ENCODE measurements at places on chromosomes 6 and 20.

GRCh38 chr20:34566978-34567891 is 8.7 kb downstream of the MAP1LC3A start:
- DNase-seq = no peak

DNA sequence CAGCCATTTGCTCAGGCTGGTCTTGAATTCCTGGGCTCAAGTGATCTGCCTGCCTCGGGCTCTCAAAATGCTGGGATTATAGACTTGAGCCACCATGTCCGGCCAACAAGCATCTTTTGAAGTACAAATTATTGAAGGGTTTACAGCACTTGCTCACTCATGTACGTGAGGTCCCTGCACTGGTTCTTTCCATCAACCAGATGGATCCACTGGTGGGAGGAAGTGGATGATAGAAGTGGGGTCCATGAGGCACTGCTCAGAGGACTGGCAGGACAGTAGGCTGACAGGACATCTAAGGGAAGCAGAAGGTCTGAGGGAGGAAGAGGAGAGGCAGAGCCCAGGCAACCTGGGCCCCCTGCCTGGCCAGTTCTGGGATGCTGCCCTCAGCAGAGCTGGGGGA is 109.2 kb upstream of the NXT1 start:
- no peak for DNase-seq

- no peak for DNase-seq
These were observed 12.0 kb downstream of the GATA5 start for GRCh38 chr20:62463651-62464424.

GRCh38 chr6:40928763-40929162 is 110.3 kb downstream of the UNC5CL start:
- no peak for DNase-seq

DNA sequence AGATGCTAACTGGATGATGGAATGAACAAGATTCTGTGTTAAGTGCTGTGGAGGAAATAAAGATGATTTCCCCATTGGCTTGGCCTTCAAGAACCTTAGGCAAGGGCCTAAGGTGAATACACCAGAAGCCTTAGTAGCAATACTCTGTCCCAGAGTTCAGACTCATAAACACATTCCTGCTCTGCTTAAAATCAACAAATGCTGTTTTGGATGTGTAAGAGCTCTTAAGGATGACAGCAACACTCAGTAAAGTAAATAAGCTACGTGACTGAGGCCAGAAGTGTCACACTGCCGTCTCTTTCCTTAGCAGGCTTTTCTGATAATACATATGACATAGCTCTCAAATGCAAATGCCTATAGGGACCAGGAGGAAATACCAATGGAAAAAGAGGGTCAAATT is 90.6 kb downstream of the EYA2 start:
- DNase-seq = no peak

- no peak for DNase-seq
These were observed 6.7 kb upstream of the SYNJ2 start for GRCh38 chr6:157974967-157975366.

- no peak for DNase-seq
These were observed 47.9 kb upstream of the TXNDC5 start for GRCh38 chr6:7958464-7958863.

DNA sequence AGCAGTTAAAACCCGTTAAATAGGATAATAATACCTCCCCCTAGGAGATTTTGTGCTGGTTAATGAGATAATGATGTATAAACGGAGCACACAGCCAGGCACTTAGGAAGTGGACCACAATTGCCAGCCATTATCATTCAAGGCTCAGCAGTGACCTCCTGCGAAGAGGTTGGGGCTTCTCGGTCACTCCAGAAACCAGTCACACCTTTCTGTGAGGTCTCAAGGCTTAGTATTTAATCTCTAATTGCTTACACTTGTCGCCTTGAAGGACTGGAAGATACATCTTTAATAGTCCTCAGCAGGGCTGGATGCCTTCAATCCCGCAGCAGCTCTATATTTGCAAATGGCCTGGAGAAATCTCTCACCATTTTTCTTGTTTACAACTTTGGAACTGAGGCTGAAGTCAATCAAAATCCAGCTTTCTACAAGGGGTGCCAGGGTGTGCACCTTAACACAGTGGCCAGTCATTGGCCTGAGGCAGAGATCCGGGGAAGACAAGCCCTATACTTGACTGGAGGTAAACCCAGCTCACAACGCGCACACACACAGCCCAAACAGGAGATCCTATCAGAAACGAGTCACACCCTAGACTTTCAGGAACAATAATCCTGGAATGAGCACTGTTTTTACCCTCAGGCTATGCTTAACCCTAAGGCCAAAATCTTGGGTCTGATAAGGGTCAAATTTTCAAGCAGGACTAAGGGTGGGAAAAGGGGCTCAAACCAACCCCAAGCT is 1.2 kb downstream of the POU5F1 start:
- no peak for DNase-seq

DNA sequence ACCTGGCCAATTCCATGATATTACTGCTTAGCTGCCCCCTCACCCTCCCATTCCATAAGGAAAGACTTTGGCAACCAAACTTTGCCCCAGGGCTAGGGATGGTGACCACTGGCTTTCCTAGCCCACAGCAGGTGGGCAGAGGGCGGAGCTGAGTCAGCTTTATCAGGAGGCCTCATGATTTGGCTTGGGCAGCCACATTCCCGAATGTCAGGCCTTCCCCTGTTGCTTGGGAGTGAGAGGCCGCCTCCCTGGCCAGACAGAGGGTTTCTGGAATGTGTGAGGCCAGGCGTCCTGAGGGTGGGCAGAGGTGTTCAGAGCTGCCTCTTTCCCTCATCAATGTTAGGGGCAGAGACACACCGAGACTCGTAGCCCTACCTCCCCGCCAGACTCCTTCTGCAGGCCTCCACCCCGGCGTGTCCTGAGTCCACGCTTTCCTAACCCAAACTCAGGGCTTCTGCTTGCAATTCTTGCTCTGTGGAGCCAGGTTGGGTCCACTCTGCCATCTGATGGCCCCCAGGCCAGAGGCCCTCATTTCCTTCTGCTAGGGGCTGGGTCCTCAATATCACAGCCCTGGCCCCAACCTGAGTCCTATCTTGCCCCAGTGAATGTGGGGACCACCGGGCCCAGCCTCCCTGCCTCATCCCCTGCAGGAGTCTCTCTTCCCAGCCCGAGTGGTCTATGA is 19.3 kb downstream of the UQCC2 start:
- no peak for DNase-seq

- no peak for DNase-seq
These were observed 100.6 kb downstream of the DCDC2 start for GRCh38 chr6:24257282-24257681.

DNA sequence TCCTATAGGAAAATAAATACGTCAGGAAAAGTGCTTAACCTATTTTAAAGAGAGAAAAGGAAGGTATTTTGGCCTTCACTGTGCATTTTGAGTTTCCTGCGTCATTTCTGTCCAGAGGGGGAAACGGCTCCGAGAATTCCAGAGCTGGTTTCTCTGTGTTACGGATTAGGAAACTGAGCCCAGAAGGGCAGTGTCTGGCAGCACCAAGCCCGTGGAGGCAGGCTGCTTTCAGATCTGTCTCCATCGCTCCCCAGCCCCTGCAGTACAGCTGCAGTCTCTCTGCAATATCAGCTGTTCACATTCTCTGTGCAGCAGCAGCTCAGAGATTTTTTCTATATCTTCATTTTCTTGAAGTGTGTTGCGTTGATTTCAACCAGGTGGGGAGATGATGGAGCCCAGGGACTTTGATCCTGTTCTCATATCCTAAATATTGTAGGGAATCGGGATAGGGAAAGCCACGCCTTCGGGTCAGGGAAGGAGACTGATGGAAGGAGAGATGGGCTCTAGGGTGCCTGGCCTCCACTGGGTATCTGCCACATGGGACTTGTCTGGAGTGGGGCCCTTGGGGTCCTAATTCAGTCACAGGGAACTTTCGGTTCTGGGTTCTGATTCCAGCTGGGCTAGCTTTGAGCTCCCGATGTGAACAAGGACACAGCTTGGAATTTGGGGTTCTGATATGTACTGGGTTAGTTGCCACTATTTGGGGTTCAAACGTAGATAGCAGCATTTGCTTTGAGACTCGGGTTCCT is 2.8 kb downstream of the ANKRD60 start:
- DNase-seq = no peak

- no peak for DNase-seq
These were observed 52.1 kb downstream of the BMP2 start for GRCh38 chr20:6819599-6819998.

- DNase-seq = no peak
These were observed 89.5 kb upstream of the MAP7 start for GRCh38 chr6:136639702-136640101.

DNA sequence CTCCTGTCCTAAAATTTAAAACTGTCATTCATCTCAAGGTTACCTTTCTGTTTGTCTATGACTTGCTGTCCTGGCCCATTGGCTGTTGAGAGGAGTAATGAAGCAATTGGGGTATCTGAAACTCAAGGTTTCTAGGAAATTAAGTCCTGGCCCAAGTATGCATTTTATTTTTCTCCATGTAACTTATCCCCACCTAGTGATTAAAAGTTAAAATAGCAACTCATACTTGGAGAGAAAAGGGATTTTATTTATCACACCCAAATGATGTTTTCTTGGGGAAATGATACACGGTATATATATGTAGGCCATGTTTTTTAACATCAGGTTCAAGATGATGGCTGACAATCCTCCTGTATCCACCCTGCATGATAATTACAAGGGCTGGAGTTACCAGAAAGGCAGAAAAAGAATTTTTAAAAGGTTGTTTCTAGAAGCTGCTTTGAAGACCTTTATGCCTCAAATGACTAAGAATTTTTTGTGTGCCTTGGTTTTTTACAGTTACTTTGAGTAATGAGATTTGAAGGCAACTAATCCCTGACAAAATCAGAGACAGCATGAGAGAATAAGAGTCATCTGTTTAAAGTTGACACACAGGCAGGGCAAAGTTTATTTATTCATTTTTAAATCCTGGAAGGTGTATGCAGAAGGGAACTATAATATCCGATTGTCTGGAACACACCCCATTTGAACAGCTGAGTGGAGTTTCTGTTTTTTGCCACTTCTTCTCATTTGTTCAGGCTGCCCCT is 28.9 kb upstream of the C6orf58 start:
- no peak for DNase-seq

GRCh38 chr20:53291548-53291947 is 302.1 kb downstream of the ZNF217 start:
- no peak for DNase-seq

DNA sequence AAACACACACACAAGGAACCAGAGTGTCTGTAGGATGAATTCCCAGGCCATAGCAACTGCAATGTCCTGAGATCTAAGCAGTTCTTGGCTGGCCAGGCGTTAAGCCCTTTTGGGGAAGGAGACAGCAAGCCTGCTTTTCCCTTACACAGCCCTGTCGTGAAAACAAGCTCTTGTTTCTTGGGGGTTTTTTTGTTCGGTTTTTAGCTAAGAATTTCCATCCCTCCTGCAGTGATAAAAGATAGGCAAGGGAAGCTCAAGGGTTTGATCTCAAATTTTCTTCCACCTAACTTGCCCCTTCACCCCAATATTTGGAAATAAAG is 1.5 kb downstream of the TNFRSF21 start:
- no peak for DNase-seq

- no peak for DNase-seq
These were observed 160.8 kb downstream of the C6orf58 start for GRCh38 chr6:127737768-127738167.

GRCh38 chr6:148535976-148536375 is 193.3 kb downstream of the SASH1 start:
- DNase-seq = no peak

DNA sequence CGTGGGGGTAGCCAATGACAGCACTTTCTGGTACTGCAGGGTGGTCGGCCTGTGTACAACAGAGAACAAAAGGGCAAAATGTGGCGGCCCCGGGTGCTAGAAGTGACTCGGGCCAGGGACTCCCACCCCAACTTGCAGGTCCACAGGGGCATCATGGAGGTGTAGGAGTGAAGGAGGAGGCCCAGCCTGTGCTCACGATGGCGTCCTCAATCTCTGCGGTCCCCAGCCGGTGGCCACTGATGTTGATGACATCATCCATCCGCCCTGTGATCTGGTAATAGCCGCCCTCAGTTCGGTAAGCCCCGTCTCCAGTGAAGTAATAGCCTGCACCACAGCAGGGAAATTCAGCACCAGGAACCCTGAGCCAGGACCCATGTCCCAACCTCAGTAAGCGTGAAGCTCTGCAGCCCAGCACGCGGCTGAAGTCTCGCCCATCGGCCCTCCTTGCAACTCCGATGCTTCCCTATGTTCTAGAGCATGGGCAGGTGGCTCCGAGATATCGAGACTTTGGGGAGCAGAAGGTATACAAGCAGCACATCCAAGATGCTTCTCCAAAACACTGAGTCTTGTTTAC is 20.2 kb upstream of the APMAP start:
- DNase-seq = no peak

DNA sequence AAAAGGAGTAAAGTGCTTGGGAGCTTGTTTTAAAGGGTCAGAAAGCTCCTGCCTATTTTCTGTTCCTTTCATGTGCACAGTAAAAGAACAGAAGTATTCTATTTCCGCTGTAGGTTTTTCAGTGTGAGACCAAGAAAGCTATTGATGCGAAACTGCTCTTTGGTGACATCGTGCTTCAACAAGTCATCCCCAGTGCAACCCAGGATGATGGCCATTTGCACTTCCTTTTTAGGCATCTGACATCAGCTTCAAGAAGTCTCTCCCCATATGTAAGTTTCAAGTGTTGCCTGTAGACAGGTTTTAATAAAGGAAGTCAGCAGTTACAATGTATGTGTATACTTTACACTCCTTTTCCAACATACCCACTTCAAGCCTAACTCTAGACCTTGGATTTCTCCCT is 131.6 kb downstream of the RFX6 start:
- DNase-seq = no peak

DNA sequence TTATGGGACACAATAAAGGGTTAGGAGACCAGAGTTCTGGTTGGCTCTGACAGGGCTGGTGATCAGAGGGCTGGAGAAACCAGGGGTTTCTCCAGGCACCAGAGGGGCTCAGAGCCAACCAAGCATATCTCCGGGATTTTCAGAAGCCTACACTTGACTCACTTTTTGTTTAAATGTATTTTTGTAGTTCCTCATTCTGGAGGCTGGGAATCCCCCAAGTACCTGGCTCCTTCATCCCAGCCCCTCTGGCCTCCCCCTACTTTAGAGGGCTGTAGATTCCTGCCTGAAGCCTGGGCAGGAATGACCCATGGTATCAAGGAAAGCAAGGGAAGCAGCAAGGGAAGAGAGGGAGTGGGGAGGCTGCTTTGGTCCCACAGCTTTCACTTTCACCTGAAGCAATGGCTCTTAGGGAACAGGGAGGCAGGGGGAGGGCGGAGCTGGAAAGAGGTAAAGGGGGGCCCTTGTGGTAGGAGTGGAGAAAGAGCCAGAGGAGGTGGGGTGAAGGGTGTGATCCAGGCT is 973 bp downstream of the CD40 start:
- no peak for DNase-seq

All from activated naive CD4-positive, alpha-beta T cell treated with anti-CD3 and anti-CD28 coated beads, Interleukin-2, amount 50 U/mL, for 16 hours (primary cell).